ENCODE measurements at places on chromosomes 4 and X.

DNA sequence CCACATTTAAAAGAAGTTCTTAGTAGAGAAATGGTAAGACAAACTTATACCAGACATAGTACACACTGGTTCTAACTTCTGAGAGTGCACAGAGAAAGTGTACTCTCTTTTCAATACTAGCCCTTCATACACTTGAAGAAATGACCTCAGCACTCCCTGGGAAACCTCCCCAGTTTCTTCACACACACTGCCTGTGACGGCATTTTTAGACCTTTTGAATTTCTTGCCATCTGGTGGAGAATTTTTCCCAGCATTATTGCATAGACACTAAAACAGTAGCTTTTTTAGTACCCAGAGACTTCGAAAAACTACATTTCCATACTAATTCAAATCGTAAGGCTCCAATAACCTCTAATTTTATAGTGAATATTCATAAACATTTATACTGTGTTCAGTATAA is 341.6 kb upstream of the MAOA start:
- DNase-seq, result no peak

- DNase-seq, result no peak
These were observed 484.2 kb downstream of the BCOR start for GRCh38 chrX:39613482-39613995.

GRCh38 chr4:18398661-18399060 is 377.1 kb upstream of the LCORL start:
- DNase-seq, result no peak

DNA sequence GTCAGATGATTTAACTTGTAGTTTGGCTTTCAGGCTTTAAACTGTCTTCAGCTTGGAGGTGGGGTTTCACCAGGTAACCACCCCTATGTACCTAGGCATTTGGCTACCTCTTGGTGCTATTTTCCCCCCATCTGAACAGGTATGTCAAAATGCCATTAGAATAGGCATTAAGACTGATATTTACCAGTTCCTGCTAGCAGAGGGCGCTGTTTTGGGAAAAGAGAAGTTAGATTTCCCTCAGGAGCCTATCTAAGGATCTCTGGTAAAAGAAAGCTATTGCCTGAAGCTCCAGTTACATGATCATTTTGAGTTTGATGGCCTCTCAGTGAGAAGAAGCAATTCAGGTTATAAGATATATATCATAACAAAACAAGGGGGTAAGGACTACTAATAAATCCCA is 879.1 kb downstream of the SH3BGRL start:
- DNase-seq, result no peak

DNA sequence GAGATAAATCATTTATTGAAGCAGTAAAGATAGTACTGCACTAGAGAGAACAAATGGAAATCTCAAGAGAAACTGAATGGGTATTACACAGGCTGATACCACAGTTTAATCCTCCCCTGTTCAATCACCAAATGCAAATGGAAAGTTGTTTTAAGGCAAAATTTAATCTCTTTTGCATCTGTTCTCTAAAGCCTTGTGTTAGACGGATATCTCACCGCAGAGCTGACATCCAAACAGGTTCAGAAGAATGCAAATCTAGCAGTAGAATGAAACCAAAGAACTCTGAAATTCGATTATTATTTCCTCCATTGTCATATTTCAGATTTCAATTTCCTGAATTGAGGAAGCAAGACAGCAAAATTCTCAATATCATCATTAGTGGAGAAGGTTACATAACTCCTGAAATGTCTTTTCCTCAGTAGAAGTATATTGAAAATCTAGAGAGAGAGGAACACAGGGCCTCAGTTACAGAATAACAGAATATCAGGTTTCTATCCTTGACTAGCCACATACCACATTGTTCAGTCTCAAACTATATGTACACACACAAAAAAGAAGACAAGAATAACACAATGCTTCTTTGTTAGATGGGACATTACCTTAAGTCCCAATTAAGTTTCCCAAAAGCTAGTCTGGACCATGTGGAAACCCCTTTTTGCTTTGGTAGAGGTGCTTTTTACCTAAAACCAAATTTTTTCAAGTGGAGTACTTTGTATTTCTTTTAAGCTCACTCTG is 94.1 kb upstream of the BANK1 start:
- DNase-seq, result no peak

DNA sequence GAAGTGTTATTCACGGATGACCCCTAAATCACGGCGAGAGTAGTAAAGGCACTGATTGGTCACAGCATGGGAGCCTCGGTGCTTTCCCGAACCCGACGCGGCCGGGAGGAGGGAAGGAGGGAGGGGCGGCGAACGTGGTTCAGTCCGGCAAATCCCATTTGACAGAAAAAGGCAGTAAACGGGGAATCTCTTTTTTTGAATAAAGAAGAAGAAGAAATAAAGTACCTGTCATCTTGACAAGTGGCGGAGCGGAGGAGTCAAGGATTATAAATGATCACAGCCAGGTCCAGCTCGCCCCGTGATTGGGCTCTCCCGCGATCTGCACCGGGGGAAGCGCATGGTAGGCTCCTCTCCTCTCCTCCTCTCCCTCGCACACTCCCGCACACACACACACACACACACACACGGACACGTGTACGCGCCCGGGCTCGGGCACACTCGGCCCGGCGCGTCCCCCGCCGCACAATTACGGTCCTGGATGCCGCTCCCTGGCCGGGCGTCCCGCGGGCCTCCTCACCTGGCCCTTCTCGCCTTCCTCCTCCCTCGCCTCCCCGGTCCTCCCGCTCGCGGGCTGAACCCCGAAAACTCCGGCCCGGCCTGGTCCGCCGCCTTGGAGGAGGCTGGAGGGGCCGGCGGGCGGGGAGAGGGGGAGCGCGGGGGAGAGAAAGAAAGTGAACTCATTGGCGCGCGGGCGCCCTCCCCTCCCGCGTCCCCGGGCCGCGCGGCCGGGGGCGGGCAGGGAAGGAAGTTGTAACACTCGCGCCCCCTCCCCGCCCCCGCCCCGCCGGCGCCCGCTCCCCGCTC is 99.2 kb upstream of the TENM3 start:
- DNase-seq, result no peak

DNA sequence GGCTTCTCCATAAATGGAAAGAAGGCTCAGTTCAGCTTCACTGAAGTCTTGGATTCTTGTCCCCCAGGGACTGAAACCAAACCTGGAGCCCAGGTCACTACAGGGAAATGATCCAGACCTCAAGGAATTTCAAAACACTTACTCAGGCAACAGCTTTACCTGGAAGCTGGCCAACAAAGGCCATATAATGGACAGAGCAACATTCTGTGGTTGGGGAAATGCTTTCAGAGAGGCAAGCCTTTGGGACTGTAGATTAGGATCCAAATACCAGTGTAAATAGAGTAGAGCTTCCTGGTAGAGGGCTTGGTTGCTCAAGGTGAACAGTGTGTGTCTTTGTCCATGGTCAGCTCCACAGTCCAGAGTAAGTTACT is 57.0 kb upstream of the PROM1 start:
- no peak for DNase-seq

DNA sequence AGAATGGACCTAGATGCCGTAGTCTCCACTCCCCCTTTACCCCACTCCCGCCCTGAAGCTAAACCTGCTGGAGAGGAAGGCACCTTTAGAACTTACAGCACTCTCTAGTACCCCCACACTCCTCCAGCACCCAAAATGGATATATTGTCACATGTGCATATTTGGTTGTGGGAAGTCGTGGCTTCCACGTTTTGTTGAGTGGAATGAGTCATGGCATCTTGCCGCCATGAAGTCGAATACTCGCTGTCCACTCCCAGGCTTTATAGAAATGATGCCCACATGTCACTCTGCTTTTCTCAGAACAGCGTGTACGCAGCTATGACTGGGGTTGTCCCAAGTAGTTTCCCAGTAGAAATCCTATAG is 545 bp downstream of the ABCE1 start:
- DNase-seq, result no peak

- no peak for DNase-seq
These were observed 15.3 kb downstream of the TMEM175 start for GRCh38 chr4:947491-947971.
